ENCODE measurements at places on chromosomes 13 and 19.
A peak's percentile ranks its signal among the peaks of the same experiment; 100 is the strongest.

GRCh38 chr13:85590231-85590931 lies 208.8 kb downstream of the SLITRK6 start:
- no peak for DNase-seq

DNA sequence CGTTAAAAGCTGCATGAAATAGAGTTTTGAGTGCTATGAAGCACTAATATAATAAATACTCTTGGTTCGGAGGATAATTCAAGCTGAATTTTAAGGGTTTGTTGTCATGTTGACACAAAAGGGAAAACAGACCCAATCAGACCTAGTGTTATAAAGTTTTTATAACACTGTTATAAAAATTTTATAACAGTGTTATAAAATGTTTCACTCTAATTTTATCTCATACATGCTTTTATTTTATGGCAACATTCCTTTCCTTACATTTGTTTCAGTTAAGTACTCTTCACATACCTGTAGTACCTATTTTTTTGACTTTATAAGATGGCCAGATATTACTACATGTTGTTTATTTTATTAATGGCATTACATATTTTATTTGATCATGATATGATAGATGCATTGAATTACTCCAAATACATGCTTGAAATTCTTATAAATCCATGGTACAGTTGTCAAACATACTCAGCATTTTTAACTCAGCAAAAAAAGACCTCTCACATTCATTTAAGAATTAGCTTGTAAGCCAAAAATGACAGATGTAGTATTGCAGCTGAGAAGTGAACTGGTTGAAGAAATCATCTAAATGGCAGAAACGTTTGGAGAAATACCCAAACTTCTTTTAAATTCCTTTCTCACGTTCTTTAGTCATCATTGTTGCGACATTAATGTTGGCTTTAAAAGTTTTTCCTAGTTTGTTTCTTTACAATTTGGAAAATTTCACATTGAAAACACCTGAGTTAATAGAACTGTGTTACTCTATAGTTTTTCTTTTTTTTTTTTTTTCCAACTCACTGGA lies 104.5 kb downstream of the PIBF1 start:
- DNase-seq: no peak

DNA sequence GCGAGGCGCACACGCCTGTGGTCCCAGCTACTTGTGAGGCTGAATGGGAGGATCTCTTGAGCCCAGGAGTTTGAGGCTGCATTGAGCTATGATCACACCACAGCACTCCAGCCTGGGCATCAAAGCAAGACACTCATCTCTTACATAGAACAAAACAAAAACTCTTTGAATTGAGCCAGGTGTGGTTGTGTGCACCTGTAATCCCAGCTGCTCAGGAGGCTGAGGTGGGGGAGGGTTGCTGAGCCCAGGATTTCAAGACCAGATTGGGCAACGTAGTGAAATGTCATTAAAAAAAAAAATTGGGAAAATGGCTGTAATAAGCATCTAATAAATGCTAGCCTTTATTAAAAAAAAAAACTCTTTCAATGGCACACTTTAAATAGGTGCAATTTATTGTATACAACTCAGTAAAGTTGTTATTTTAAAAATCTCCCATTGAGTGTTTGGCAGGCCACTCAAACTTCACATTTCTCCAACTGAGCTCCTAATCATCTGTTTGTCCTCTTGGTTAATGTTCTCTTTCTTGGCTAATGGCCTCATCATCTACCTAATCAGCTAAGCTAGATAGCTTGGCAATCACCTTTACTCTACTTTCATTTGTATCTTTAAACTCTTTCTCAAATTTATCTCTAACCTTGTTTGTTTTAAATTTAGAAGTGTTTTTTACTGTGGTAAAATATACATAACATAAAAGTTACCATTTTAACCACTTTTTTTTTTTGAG lies 28.1 kb upstream of the HMGB1 start:
- no peak for DNase-seq

DNA sequence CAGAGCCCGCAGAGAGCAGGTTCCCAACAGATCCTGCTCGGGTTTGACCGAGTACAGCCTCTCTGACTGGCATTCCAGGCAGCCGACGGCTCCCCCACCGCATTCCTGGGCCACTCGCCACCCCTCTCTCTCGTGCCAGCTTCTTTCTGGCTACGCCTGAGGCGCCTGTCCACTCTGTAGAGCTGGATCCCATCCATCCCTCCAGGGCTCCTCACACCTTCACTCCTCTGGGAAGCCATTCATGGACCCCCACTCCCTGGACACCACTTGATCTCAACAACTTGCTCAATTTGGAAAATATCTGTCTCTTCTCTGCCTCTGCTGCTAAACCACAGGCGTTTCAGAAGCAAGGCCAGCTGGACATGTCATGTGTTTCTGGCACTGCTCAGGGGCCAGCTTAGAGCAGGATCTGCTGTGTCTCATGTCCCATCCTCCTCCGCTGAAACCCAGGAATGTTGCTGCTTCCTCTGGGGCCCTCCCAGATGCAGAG lies 30.6 kb upstream of the ATP1A3 start:
- no peak for DNase-seq

DNA sequence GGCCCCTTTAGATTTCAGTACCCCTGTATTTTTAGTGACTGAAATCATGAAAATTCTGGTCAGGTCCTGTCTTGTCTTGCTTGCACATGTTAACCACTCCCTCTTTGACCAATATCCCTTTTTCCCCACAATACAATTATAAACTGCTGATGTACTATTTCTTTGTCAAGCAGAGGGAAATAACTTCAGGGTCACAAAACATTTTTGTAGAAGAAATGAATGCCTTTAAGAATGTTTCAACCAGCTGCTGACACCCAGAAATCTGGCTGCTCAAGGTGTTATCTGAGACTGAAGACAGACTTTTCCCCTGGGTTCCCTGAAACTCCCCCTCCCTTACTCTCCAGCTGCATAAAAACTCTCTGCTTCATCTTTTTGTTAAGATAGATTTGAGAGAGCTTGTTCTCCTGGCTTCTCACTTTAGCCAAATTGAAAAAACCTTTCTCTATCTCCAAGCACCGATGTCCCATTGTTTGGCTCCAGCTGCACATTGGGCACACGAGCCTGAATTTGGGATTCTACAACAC lies 18.4 kb upstream of the ACOD1 start:
- no peak for DNase-seq

GRCh38 chr13:107562203-107562602 lies 653.1 kb downstream of the LIG4 start:
- no peak for DNase-seq

DNA sequence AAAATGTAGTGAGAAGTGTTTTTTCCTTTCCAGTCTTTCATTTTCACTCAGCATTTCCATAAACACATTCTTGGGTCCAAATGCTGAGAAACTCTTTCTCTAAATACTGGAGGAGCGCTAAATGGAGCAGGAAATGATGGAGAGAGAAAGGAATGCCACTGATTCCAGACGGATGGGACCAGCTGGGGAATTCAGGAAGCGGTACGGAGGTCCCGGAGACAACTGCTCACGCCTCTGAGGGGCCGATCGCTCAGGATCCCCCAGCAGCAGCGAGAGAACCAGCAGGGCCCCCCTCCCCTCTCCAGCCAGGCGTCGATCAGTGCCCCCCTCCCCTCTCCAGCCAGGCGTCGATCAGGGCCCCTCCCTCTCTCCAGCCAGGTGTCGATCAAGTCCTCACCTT lies 13.2 kb downstream of the RASA3 start:
- DNase-seq: peak; percentile 45

- no peak for DNase-seq
Observed at GRCh38 chr13:95185851-95186250, 115.4 kb downstream of the ABCC4 start.

GRCh38 chr19:43997631-43998290 lies 5.0 kb upstream of the ZNF230 start:
- DNase-seq: no peak

Measured in left lung (tissue), 14 donors.